Caudate nucleus (tissue), 63 donors: ENCODE measurements at places on chromosomes 3 and 15.

DNA sequence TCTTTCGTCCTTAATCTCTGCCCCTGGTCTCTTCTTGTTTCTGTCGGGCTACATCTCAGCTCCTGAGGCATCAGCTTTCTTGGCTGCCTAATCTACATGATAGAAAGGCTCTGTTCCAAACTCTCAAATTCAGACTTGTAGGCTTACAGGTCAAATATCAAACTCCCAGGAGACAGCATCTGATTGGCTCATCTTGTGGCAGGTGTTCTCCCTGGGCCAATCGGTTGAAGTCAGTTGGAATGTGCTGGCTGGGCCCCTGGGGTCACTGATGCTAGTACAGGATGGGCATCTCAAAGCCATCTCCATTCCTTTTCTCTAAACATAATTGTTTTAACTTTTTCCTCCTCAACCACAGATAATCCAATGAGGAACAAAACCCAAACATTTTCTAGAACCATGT, 198.7 kb downstream of the CNTN3 start:
- DNase-seq: no peak

- DNase-seq: no peak
Observed at GRCh38 chr15:83112233-83112955, 4.9 kb downstream of the TM6SF1 start.

DNA sequence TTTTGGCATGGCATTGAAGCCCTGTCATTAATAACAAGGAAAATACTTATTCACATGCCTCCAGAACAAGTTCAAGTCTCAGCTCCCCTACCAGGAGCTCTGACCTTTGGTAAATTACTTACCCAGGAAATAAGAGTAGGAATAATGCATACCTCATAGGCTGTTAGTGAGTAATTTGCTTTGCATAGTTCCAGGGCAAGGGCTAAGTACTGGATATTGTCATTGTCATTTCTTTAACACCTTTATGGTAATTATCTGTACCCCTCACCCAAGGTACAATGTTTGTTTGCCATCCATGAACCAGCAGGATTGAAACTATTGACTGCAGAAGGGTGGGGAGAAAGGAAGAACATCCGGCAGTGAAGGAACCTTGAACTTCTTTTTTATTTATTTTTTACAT, 148.5 kb downstream of the SOX2 start:
- no peak for DNase-seq

- DNase-seq: no peak
Observed at GRCh38 chr15:68279779-68280753, 2.5 kb downstream of the FEM1B start.

- DNase-seq: no peak
Observed at GRCh38 chr15:57033715-57034439, 115.4 kb downstream of the TCF12 start.

GRCh38 chr15:67758619-67759300, 66.5 kb upstream of the SKOR1 start:
- DNase-seq: no peak

DNA sequence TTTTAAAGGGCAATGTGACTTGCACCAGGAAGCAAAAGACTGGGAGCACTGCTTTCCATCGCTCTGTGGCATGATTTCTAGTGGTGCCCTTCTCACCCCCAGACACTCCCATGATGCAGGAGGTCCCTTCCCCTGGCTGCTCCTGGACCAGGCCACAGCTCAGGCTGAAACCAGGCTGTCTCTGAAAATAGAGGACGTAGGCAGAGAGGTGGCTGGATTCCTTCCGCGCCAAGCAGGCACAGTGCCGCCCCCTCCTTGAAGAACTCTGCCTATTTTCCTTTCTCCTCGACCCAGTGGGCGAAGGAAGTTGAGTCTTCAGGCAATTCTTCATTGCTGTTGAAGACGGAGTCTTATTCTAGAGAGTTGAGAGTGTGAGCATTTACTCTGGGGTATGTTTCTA, 489.4 kb upstream of the TBL1XR1 start:
- no peak for DNase-seq

- DNase-seq: no peak
Observed at GRCh38 chr15:43913026-43913780, 86.4 kb downstream of the WDR76 start.

GRCh38 chr3:111943533-111943932, 35.3 kb upstream of the ABHD10 start:
- DNase-seq: no peak

GRCh38 chr3:46634856-46635255, 22.5 kb downstream of the FAM240A start:
- DNase-seq: no peak

DNA sequence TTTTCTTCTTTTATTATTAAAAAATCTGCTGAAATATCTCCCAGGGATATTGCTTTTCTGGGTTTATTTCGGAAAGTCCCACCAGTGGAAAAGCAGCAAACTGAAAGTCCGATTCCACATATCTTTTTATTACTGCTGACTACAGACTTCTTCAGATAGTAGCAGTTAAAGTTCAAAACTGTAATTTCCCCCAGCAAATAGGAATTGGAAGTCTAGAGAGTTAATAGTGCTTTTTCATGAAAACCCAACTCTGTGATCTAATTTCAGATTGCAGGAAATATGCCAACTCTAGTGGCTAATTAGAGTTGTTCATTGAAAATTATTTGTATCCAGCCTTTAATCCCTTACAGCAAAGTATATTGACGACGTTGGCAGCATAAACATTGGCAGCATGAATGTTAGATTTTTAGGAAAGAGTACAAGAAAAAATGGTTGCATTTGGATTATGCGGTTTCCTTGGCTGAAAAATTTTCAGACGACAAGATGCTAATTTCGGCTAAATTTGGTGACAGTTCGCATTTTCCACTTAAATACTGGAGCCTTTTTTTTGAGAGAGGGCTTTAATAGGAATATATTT, 472.9 kb upstream of the CBLB start:
- DNase-seq: no peak

- DNase-seq: no peak
Observed at GRCh38 chr15:81255315-81255957, 58.8 kb downstream of the IL16 start.

DNA sequence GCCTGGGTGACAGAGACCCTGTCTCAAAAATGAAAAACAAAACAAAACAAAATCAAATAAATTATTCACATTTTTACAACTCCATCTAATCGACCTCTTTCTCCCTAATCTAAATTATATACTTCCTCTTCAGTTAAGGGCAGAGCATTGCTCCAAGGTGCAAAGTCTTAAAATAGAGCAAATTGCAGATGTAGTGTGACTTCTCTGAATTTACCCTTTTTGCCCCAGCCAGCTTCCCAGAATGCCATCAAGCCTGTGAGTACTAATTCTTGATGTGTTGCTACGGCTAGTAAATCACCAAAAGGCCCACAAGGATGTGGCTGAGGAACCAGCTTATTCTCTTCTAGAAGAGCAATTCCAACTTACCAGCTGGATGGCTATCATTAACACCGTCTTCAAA, 53.4 kb upstream of the PPIB start:
- DNase-seq: no peak

DNA sequence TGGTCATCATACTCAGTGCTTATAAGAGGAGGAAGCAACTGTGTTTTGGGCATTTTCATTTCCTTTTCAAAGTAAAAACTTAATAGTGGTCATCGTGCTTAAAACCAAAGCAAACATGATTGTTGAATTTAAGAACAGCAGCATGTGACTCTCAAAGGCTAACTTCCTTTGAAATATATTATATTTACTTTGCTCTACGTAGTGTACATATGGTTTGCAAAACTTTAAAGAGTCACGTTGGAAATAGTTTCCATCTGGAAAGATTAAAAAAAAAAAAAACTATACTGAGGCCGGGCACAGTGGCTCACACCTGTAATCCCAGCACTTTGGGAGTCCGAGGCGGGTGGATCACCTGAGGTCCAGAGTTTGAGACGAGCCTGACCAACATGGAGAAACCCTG, 367.9 kb upstream of the BCHE start:
- DNase-seq: no peak

DNA sequence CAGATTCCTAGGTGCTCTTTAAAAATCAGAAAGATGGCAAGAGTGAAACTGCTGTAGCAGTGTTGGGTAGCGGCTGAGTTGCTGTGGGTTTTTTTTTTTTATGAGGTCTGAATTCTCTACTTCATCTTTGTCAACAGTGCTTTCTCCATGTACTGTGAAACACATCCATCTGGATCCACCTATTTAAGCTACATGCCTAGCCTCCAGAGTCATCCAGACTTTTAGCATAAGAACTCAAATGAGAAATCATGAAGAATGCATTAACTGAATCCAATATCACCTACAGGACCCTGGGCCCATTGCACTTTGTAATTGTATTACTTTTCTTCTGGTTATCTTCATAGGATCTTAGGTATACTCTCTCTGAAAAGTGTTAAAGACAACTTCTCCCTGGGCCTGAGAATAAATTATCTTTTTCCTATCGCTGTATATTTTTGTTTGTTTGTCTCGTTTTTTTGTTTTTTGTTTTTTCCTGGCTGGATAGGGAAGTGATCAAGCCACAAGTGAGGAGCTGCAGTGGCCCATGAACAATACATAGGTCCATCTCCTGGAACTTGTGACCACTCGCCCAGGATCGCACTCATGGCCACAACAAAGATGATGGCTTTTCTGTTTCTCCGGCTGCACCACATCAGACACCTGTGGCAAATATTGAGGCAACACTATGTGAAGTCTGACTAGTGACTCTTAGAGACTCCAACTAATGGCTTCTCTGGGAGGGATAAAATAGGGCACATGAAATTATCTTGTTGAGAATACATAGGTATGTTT, 609.9 kb upstream of the AGTR1 start:
- DNase-seq: no peak

DNA sequence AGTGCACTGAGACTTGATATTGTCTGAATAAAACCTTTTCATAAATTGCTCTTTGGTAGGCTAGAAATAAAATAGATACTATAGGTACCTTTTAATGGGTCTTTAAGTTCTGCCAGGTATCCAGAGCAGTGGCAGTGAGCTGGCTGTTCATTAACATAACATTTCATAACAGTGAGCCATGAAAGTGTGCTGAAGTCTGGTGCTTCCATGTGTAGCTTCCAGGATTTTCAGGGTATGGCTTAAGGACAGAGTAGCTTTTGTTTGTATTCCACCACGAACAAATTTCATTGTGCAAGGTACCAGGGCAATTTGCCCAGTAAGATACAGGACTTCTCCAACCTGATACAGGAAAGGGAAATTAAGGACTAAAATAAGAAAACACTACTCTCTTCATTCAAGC, 124.7 kb upstream of the NANOGP8 start:
- DNase-seq: no peak

DNA sequence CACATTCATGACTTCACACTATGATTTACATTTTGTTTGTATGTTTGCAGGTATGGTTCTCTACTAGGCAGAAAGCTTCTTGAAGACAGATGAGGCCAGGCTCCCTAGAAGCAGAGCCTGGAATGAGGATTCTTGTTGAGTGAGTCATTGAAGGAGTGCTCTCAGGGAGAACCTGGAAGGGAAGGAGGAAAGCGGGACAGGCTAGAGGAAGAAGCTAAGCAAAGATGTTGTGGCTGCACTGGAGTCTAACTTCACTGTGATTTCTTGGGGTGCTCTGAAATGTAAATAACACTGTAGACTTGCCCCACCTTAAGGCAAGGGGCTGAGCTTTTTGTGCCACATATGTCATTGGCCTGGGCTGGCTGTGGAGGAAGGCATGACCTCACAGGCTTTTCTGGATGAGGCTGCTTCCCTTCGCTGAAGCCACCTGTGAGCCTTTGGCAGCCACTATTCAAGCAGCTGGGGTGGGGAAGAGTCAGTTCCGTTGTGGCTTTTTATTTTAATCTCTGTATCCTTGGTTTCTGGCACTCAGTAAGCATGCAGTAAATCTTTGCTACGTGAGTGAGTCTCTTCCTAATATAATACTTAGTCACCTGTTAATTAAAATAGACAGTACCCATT, 307.3 kb downstream of the SV2B start:
- DNase-seq: no peak

DNA sequence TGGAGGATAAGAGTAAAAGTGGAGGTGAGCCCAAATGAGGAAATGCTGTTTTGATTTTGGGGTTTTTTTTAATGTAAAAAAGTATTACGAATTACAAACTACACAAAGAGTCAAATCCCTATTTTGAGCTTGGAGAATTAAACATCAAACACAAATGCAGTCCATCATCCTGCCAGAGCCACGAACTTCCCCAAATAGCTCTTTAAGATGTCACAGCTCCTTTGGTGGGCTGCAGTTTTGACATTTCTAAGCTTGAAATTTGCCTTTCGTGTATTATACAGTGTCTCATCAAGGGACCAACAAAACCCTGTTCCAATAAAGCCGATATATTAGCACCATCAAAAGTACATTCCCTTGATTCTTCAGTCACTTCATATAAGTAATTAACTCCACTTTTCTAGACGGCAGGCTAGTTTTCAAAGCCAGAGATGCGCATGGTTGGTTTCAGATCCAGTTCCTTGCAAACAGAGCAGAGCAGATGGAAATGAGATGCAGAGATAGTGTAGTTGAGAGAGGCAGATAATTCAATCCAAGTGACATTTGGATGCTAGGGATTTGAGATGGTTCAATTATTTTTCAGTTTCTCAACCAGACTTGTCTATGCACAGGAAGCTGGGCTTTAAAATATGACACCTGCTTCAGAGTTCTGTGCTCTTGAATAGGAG, 580.9 kb downstream of the EDEM1 start:
- no peak for DNase-seq

- DNase-seq: no peak
Observed at GRCh38 chr3:64067506-64068346, 44.4 kb upstream of the PSMD6 start.

DNA sequence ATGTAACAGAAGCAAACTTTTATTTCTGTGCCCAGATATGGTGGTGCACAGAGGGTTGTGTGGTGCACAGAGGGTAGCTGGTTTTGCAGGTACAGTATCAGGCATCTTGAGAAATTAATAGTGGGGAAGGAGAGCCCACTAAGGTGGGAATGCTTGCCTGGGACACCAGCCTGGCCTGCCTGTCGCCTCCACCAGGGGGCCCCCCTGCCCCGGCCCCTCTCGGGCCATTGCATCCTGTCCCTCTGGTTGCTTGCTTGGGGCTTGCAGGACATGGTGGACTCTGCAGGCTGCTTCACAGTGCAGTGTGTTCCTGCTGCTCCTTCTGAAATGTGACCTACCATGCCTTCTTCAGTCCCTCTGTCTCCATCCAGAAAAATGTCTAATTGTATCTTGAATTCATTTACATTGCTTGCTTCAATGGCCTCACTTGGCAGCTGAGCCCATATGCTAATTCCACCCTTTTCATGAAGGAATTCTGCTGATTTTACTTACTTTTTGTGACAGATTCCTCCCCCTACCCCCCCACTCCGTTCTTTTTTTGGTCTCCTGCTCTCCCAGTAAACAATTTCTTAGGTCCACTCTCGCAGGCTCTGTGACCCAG, 73.6 kb downstream of the EEFSEC start:
- DNase-seq: no peak
